Common myeloid progenitor, CD34-positive (primary cell): ENCODE measurements at places on chromosomes 7 and 10.
A peak's percentile ranks its signal among the peaks of the same experiment; 100 is the strongest.

DNA sequence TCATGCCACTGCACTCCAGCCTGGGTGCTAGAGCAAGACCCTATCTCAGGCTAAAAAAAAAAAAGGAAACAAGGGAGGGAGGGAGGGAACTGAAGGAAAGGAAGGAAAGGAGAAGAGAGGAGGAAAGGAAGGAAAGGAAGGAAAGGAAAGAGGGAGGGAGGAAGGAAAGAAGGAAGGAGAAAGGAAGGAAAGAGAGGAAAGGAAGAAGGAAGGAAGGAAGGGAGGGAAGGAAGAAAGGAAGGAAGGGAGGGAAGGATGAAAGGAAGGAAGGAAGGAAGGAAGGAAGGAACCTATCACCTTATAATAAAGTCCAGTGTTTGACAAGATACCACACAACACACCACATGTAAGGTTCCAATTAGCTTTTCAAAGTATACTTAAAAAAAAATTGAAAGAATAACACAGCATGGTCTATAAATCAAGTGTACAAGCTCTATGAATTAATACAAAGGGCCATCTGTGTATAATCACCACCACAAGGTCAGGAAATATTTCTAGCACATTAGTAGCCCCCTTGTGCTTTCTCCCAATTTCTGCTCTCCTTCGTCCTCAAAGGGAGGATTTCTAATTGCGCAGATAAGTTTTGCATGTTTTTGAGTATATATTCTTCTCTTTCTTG lies 26.4 kb downstream of the RNF216 start:
- no peak for DNase-seq

GRCh38 chr7:74289018-74289658 lies at the start of gene CLIP2:
Gene CLIP2, plus strand, starts transcription at chr7:74289407. Its CDS starts 28,140 bp downstream, at chr7:74317547.
- DNase-seq = peak; percentile 85

DNA sequence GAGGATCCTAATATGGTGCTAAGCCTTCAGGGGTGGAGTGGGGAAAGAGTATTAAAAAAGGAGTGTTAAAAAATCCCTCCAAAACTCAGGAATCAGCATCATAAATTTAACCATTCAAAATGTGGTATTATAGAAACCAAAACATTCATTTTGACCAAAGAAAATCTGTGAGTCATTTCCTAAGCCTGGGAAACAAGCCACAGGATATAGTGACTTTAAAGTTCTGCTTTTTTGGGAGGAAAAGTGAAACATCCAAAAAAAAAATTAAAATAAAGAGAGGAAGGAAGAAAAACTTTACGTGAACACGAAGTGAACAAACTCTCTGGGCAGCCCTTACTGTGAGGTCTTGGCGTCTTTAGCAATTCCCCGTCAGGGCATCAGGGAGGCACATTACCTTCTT lies 74.0 kb upstream of the GSDME start:
- DNase-seq = peak; percentile 83

GRCh38 chr7:26919906-26920493 lies 55.6 kb upstream of the SKAP2 start:
- no peak for DNase-seq

DNA sequence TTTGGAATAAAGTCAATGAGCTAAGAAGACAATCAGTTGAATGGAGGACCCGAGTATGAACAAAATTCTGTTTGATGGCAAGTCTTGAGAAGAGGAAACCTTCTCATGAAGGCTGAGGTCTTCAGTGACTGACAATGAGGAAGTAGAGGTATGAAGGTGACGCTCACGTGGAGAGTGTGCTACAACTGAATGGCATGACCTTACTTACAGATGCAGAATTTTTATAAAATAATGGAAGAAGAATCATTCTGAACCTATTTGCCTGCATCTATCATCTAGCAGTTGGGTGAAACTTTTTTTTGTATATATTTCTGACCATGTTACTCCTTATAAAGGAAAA lies 19.4 kb upstream of the SP4 start:
- DNase-seq = no peak

- DNase-seq = no peak
Observed at GRCh38 chr10:110179220-110179619, 28.2 kb upstream of the MXI1 start.

DNA sequence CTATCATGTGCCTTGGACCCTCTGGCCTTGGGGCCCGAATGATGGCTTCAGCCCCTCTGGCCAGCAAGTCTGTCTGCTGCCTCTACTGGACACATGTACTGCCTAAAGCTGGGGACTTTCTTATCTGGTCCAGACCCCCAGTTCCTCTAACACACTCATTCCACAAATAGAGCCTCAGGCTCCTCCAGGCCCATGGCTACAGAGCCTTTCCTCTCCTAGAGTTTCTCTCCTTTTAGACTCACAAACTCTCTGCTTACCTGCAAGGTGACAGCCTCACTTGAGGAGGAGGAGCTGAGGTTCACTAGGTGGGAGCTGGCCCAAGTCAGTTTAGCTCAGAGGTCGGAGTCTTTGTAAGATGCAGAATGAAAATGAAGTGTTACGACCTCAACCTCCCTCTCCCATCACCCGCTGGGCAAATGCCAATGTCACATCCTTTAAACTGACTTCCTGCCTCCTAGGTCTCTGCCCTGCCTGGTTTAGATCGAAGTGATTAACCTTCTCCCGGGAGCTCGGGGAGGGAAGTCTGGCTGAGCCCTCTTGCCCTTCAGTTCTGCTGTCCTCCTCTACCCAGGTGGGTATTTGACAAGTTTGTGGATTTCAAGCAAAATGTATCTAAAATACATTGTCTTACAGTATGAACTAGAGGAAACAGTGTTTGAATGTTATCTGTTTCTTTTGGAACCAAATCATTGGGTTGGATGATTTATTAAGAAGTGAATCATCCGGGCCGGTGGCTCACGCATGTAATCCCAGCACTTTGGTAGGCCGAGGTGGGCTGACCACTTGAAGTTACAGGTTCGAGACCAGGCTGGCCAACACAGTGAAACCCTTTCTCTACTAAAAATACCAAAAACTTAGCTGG lies 71.9 kb upstream of the TNS3 start:
- DNase-seq = no peak

GRCh38 chr7:134905375-134905774 lies 80.9 kb upstream of the AGBL3 start:
- DNase-seq = no peak

GRCh38 chr7:55086413-55087201 lies 67.8 kb downstream of the EGFR start:
- peak; percentile 42 for DNase-seq

DNA sequence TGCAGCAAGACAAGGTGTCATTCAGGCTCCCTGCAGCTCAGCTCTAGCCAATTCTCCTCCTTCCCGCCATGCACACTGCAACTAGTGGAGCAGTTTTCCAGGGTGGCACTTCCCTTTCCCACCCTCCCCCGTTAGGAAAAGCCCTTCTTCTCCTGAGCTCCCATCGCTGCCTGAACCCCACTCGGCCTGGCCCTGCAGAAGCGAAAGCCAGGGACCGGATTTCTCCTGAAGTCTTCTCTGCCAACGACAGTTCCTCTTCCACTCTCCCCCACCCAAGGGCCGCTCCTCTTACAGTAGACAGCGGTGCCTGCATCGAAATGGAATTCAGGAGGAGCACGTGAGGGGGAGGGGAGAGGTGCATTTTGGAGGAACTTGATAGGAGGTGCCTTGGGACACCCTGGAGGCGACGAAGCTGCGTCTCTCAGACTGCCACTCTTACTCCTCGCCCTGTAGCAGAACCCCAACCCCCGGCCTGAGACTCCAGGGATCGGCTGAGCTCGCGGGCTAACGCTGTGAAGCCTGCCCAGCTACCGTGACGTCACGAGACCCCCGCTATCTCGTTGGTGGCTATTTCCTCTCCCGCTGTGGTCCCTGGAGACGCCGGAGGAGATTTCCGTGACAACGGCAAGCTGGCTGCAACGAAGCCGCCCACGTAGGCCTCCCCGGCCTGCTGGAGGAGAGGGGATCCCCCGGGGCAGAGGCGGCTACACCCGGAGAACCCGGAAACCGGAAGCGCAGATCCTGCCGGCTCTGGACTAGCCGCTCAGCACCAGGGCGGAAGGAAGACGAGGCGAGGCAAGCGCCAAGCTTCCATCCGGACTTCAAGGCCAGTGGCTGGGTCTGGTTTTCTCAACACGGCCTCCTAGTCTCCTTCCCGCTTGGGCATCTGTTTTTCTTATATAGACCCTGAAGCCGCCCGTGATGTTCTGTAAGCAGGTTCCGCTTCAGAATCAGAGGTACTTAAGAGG lies 109.7 kb downstream of the RALA start:
- peak; percentile 99 for DNase-seq

GRCh38 chr7:99267841-99268576 lies 4.6 kb upstream of the MYH16 start:
- no peak for DNase-seq

DNA sequence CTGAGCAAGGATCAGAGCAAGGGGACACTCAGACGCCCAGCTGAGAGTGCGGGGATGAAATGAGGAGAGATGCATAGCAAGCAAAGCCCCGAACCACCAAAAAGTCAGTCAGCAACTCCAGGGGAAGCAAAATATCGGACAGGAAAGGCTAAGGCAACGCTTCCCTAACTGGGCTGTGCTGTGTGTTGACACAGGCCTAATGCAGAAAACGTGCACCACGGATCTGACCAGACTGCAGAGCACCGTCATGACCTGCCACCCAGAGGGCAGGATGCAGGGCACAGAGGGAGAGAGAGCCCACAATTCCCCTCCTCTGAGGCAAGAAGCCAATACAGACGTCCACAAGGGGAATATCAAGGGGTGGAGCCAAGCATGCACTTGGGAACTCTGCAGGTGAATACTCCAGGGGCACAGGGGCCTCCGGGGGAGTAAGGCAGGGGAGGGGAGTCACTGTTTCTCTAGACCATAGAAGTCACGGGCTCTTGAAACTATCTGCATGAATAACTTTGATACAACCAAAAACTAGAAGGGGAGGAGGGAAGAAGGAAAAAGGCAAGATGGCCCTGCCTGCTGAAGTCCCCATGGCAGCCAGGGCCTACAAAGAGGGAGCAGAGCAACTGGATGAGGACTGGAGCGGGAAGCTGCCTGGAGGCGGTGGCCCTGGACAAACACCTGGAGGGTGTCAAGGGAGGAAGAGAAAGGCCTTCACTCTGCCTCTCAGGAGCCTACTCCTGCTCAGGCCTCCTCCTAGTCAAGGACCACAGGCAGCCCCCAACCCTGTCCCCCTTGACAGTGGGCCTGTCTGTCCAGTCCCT lies 26.2 kb downstream of the GRID1 start:
- no peak for DNase-seq

GRCh38 chr7:45435846-45436245 lies 138.3 kb upstream of the ADCY1 start:
- no peak for DNase-seq

DNA sequence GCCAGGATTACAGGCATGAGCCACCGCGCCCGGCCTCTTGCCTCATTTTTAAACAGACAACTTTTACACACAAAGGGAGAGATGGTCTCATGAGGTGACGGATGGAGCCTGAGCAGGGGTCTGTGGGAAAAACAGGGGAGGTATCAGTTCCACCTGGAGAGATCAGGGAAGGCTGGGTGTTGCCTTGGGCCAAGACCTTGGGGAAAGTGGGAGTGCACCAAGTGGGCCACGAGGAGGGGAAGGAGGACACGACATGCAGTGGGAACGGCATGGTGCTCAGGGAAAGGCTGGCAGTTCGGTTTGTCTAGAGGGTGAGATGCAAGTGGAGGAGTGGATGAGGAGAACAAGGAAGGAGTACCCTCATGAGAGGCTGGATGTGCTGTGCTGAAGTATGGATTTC lies 8.9 kb upstream of the ZNF777 start:
- DNase-seq = no peak

GRCh38 chr7:91267171-91267955 lies 3.1 kb downstream of the FZD1 start:
- DNase-seq = no peak

DNA sequence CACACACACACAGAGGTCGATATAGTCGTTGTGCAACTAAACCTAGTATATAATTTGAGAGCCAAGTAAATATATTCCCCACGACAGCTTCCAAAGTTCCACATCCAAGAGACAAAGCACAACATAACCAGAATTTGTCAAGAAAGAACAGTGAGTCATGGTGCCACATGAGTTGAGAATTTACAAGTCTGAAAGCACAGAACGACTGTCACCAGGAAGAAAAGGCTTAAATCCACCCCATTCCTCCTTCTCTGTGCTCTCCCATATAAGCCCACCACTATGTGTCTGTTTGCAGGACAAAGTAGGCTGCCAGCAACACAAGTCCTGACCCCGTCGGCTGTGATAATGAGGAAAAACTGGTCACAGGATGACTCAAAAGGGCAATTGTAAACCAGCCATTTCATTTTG lies 32.8 kb downstream of the GSAP start:
- no peak for DNase-seq

DNA sequence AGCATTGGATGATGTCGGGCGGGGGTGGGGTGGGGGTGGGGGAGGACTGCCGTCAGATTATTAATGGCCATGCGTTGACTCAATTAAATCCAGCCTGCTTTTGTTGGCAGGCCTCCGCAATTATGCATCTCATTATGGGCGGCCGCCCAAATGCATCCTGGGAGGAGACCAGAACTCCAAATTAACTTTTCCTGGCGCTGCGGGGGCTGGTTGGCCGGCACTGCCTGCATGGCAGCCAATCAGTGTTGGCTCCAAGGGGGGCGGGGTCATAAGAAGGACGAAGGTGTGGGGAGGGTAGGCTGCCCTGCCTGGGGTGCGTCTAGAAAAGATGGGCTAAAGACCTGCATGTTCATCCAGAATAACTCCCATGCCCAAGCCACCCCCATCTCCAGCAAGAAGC lies 83.9 kb upstream of the PAX2 start:
- DNase-seq = no peak

DNA sequence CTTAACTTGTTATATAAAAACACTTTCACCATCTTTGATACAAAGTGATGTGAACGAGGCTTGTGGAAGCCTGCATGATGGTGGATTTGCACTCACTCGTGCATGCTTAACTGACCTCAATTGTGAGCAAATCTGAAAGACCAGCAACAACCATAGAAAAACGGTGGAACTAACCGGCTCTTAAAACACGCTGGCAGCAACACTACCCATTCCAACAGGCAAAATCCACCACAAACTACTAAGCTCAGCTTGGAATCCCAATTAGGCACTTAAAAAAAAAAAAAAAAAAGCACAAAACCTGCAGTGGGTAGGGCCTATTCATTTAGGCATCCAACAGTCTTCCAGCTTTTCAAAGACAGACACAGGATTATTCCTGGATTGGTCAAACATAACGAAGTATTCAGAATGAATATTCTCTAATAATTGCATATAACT lies 1.8 kb downstream of the GDI2 start:
- no peak for DNase-seq

DNA sequence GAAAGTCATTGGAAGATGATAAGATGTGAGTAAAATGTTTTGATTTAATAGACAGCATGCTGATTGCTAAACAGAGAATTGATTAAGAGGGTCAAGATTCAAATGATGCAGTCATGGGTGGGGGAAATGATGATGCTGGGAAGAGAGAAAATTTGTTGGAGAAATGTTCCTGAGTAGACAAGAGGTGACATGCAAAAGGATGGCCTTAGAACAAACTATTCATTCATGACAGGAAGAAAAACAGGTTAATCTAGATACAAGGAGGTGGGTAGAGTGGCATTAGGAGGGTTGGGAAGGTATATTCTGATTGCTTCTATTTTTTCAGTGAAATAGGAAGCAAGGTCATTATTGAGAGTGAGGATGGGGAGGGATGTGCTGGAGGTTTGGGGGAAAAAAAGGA lies 146.7 kb downstream of the SEM1 start:
- no peak for DNase-seq

DNA sequence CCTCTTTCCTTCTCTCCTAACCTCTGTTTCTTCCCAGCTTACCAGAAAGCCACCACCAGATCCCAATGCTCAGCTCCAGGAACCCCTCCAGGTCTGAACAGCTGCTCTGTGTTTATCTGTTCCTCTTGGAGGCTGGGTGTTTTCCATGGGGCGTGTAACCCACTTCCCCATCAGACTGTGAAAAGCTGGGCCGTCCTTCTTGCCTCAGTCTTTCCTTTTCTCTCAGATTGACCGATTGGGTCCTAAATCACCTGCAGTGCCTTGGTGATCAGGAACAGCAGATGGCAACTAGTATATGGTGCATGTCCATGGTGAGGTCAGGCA lies 4.8 kb downstream of the SH3PXD2A start:
- no peak for DNase-seq
